Endothelial cell of umbilical vein (primary cell): ENCODE measurements at places on chromosomes 5 and 9. TPM values are rescaled to one million over a fixed set of nuclear protein-coding genes. Genes with fewer than 3 reads are reported as not detected.

GADD45G gene
- total RNA-seq = 0.64 and 1.0 TPM in 2 replicates

ACO1 gene
- total RNA-seq = 54.1 and 56.9 TPM in 2 replicates

DNA sequence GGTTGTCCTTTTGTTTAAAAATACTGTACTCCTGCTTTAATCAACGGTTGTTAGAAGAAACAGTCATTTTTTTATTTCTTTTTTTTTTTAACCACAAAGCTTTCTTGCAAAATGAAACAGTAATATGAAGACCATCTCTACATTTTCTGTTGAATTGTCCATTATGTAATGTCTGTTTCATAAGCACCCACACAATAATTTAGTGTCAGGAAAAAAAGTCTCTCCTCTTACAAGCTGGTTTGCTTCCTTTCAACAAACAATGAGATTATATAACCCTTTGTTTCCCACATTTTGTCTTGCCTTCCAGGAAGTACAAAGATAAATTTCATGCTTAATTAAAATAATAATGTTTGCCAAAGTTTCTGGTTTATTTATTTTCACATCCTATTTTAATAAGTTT lies 16.7 kb downstream of the CTNNAL1 start:
- peaks cover 45% of the 10 kb centered on the region for H3K4me1 ChIP-seq
- no peak overlapping the region for H3K4me3 ChIP-seq
- H3K27me3 ChIP-seq = no peaks in the 10 kb centered on the region
- H3K36me3 ChIP-seq = no peaks in the 10 kb centered on the region
- DNase-seq = no peak
- no peak overlapping the region for H3K27ac ChIP-seq

- no peak for DNase-seq
- no peaks in the 10 kb centered on the region for H3K4me1 ChIP-seq
- H3K27me3 ChIP-seq = no peaks in the 10 kb centered on the region
- H3K27ac ChIP-seq = no peak overlapping the region
- H3K4me3 ChIP-seq = no peak overlapping the region
Observed at GRCh38 chr9:31847963-31848362, 536.5 kb upstream of the ACO1 start.

- H3K4me1 ChIP-seq = peaks cover 68% of the 10 kb centered on the region
- H3K36me3 ChIP-seq = no peaks in the 10 kb centered on the region
Observed at GRCh38 chr5:140293091-140293848, 9.6 kb downstream of the PFDN1 start.

DNA sequence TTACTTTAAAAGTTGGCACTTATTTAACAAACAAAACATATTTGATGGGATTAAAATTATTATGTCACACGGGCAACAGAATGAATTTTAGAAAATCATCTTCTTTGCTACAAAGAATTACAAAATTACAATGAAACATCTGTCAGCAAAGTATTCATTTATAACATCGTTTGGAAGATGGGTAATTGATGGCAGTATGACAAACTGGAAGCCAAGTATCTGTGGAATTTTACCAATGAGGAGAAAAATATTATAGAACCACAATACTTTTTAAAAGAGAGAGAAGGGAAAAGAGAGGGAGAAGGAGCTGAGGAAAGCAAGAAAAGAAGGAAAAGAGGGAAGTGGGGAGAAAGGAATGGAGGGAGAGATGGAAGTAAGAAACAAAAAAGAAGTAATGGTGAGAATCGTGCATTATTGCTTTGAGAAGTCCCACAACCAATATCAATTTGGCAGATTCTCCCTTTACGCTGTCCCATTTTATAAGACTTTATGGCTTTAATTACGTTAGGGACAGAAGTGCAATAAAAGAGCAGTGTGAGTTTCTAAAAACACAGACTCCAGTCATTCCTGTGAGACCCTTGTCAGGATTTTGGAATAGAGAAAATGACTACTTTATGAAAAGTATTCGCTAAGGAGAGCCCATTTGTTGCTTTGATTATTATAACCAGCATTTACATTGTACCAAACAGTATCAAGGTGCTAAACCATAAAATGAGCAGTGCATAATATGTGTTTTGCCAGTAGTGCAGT lies 76.7 kb downstream of the LURAP1L start:
- H3K4me1 ChIP-seq = no peaks in the 10 kb centered on the region
- H3K4me3 ChIP-seq = no peak overlapping the region
- DNase-seq = no peak

GRCh38 chr9:16651446-16651964 lies 219.0 kb downstream of the BNC2 start:
- H3K4me3 ChIP-seq = no peak overlapping the region
- no peaks in the 10 kb centered on the region for H3K4me1 ChIP-seq

DNA sequence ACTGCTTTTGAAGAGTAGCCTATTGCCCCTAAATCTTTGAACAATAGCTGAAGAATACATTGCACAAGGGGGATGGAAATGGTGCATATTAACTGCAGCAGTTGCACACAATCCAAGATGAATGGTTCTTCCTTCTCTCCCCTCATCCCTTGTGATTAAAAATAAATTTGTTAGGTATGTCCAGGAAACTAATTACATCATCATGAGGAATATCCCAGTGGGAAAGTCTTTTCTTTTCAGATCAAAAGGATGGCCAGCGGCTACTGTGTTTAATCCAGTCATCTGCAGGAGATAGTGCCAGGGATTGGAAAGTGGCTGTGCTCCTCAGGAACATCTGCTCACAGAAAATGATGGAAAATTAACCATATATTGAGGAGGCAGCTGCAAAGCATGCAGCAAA lies 508.4 kb upstream of the SEMA6A start:
- no peak overlapping the region for H3K27ac ChIP-seq
- H3K27me3 ChIP-seq = no peaks in the 10 kb centered on the region
- no peaks in the 10 kb centered on the region for H3K4me1 ChIP-seq
- no peaks in the 10 kb centered on the region for H3K36me3 ChIP-seq
- no peak for DNase-seq
